ENCODE measurements at places on chromosomes 5 and 9.
A peak's percentile ranks its signal among the peaks of the same experiment; 100 is the strongest.

GRCh38 chr5:139733698-139734538 lies 61.7 kb upstream of the PSD2 start:
- DNase-seq = no peak

GRCh38 chr9:107707428-107707837 lies 217.9 kb upstream of the KLF4 start:
- DNase-seq = peak; percentile 70

DNA sequence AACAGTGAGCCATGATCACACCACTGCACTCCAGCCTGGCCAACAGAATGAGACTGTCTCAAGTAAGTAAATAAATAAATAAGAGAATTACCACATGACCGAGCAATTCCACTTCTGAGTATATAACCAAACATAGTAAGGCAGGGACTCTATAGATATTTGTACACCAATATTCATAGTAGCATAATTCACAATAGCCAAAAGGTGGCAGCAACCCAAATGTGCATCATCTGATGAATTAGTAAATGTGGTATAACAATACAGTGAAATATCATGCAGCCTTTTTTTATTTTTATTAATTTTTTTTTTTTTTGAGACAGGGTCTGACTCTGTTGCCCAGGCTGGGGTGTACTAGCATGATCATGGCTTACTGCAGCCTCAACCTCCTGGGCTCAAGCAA lies 33.1 kb downstream of the ALDH7A1 start:
- peak; percentile 0 for DNase-seq

DNA sequence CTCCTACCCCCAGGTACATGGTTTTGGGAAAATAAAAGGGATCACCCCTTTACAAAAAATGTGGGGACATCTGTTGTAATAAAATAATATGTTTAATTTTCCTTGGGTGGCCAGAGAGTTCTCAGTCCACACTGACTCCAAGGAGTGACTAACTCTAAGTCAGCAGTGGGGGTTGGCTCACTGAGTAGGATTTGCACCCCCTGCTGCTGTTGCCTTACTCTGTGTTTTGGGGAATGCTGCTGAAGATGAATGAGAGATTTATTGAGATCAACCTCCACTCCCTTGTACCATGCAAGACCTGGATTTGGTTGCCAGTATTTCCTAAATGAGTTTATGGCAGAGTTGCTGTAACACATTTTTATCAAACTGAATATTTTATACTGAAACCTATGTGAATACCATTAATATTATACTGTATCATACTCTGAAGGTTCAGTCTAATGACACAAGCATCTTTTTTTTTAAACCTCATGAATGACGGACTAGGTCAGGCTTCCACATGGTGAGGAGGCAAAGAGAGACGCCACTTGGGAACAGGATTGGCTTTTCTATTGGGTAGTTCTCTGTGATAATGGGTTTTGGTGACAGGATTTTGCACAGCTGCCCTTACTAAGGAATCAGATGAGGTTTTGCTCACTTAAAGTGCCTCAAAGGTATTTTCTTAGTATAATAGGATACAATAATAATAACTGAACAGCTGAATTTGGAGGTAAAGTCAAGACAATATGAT lies 121.3 kb upstream of the OSMR start:
- DNase-seq = no peak

DNA sequence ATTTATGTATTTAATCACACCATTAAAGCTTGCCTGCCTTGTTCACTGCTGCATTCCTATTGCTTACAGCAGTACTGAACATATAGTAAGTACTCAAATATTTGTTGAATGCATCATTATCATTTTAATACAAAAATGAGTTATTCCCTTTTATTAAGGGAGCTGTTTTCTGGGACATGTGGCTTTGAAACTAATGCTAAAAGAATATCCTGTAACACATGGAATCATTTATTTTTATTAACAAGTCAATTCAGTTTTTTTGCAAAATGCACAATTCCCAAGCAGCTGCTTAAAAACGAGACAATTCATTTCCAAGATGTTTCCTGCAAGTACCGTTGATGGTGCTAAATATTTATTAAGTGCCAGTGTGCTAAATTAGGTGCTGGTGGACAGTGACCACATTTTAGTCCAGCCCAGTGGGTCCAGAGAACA lies 148.3 kb upstream of the NR3C1 start:
- DNase-seq = no peak

GRCh38 chr5:28132151-28132550 lies 1093.8 kb upstream of the CDH9 start:
- no peak for DNase-seq

GRCh38 chr5:149540089-149540488 lies 11.2 kb downstream of the CSNK1A1 start:
- no peak for DNase-seq

- no peak for DNase-seq
Observed at GRCh38 chr9:1456301-1457024, 406.3 kb downstream of the DMRT2 start.

DNA sequence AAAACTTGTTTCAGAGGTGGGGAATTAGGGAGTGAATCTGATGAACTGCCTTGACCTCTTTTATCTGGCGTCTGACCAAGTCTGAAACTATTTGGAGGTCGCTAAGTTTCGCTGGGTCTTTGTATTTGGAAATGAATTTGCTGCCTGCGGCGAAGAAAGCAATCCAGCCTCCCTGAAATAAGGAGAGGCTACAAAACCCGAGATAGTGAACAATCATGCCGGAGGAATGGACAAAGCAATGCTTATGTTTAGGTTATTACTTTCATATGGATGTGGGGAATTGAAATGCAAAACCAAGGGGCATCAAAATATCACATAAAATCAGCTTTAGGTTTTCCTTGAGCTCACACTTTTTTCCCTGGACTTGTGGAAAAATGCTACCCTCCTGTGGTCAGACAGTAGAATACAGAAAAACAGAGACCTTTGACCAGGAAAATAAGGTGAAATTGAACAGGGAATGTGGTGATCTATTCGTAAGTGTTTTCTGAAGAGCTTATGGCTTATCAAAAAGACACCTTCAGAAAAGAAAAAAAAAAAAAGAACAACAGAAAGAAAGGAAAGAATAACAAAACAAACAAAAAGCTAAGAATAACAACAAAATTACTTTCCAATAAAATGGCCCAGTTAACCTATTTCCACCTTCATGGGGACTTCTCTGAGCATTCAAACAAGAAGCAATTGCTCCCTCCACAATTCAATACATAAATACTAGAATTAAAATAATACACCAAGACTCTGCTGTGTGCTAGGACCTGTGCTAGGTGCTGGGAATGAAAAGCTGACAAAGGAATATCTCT lies 68.6 kb upstream of the DPYSL3 start:
- peak; percentile 35 for DNase-seq

- DNase-seq = no peak
Observed at GRCh38 chr9:79568337-79569101, 3.2 kb upstream of the TLE4 start.

- DNase-seq = peak; percentile 45
Observed at GRCh38 chr5:157106630-157107461, 2.0 kb downstream of the HAVCR2 start.

GRCh38 chr5:133531594-133531993 lies 80.7 kb downstream of the FSTL4 start:
- DNase-seq = no peak

GRCh38 chr9:134442486-134443173 lies 116.4 kb downstream of the RXRA start:
- no peak for DNase-seq

DNA sequence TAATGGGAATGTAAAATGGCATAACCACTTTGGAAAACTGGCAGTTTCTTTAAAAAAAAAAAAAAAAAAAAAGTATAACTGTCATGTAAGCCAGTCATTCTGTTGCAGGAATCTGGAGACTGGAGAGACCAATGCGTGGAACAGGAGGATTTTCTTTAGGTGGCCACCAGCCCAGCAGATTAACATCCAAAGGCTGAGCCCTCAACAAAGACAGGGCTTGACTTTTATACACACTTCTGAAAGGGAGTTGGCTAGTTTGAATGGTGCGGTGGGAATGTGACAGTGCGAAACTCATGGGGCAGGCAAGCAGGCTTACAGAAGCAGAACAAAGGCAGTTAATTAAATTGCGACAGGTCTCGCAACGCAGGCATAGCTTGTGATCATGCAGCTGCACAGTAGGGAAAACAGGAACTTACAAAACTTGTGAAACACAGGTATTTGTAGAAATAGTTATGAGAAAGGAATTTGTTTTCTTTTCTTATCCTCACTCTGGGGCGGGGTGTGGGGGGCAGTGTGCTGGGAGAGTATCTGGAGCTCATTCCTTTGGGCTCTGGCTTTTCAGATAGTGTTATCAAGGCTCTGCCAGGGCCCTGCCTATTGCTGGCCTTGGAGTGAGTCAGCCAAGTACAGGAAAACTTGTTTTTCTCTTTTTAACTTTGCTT lies 12.0 kb downstream of the UIMC1 start:
- peak; percentile 97 for DNase-seq

GRCh38 chr5:135478938-135479337 lies 26.8 kb upstream of the TIFAB start:
- peak; percentile 69 for DNase-seq

GRCh38 chr5:136529081-136529480 lies 163.7 kb upstream of the TRPC7 start:
- DNase-seq = no peak

Measured in OCI-M1 (cell line).